NCI-H69 (cell line): ENCODE measurements at places on chromosomes 11 and 22.
A peak's percentile ranks its signal among the peaks of the same experiment; 100 is the strongest.

DNA sequence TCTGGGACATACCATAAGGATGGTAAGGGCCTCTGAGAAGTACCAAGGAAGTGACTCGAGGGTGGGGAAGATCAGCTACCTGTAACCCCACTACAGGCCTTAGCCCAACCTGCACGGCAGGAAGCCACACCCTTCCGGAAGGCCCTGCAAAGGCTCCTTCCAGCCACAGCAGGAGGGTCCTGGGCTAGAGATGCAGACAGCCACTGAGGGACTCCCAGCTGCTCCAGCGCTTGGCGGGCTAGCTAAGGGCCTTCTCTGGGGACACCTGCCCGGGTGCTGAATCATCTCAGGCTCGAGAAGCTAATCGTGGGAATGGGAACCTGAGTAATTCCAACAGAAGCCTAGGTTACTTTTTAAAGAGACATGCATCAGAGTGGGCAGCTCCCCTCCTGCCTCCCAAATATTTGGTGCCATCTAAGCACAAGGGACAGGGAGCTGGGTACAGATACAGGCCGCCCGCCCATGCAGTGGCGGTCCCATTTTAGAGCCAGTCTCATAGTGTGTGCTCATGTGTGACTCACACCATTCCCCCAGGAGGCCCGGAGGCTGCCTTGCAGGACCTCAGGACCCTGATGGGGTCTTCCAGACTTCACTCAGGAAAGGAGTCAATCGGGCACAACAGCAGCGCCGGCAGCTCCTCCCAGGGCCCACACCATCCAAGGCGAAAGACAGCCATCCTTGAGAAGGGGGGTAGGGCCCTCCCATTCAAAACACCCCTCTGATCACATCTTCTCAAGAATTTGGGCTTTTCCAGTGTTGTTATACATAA, 8.0 kb downstream of the MYH9 start:
- no peak for DNase-seq

DNA sequence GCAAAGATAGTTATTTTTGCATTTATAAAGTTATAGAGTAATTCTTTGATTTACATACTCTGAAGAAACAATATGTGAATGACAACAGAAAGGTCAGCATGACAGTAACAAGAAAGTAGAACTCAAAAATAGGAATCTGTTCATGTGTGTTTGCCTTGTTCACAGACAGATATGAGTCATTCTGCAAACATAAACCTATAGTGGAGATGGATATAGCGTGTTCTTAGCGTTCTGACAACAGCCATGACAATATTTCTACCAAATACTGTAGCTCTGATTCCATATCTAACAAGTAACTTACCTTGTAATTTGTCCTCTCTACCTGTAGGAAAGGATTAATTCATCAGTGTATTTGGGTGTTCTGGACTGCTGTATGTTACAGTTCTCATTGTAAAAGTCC, 208.5 kb upstream of the MTMR2 start:
- DNase-seq, result peak; percentile 67

GRCh38 chr11:13841393-13841792, 121.1 kb upstream of the SPON1 start:
- no peak for DNase-seq

DNA sequence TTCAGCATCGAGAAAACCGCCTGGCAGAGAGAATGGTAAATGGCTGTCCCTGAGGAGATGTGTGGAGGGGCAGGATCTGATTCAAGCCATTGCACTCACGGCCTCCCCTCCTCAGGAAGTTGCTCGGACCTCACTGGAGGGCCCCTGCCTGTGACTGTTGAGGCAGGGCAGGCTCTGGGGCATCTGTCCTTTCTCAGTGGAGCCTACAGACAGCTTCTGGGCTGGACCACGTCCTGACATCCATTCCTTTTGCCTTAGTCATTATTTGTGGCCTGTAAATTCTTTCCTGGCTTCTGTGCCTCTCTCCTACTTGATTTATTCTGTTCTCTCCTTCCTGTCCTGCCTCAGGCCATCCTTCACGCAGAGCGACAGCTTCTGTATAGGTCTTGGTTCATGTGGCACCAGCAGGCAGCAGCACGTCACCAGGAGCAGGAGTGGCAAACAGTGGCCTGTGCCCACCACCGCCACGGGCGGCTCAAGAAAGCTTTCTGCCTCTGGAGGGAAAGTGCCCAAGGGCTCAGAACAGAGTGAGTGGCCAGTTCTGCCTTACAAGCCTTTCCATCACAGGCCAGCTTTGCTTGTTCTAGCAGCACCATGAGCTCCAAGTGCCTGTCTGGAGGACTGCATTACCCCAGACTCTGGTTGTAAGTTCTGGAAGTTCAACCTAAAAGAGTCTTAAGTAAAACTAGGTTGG, 59.6 kb downstream of the PISD start:
- DNase-seq, result no peak

GRCh38 chr11:117834068-117834810, 9.7 kb upstream of the FXYD2 start:
- DNase-seq, result peak; percentile 56

- peak; percentile 64 for DNase-seq
Measured at GRCh38 chr11:65744026-65744698, 23.6 kb upstream of the RNASEH2C start.

GRCh38 chr11:83151274-83151977, 5.5 kb upstream of the PCF11 start:
- no peak for DNase-seq

DNA sequence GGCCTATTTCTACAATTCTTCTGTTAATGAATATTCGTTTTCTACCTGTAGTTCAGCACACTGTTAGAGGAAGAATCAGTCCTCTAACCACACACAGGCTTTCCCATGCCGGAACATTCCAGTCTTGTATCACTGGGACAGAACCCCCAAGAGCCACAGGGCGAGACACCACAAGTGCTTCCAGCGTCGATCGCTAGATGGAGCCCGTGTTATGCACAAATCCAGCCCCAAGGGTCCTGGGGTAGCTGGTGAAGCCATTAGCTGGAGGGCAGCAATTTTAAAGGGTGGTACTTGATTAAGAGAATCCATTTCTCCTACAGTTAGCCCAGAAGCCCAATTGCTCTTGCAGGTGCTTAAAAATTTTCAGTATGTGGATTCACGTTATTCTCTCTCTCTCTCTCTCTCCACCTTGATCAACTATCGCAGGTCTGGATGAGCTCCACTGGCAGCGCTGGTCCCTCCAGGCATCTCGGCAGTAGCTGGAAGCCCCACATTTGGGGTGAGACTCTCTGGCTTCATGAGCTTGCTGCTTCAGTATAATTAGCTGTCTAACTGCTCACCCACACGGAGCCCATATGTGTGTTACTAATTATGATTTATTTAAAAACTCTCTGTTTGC, 148.2 kb upstream of the SNX19 start:
- peak; percentile 65 for DNase-seq

- peak; percentile 63 for DNase-seq
Measured at GRCh38 chr11:8683115-8683807, 669 bp downstream of the RPL27A start.

DNA sequence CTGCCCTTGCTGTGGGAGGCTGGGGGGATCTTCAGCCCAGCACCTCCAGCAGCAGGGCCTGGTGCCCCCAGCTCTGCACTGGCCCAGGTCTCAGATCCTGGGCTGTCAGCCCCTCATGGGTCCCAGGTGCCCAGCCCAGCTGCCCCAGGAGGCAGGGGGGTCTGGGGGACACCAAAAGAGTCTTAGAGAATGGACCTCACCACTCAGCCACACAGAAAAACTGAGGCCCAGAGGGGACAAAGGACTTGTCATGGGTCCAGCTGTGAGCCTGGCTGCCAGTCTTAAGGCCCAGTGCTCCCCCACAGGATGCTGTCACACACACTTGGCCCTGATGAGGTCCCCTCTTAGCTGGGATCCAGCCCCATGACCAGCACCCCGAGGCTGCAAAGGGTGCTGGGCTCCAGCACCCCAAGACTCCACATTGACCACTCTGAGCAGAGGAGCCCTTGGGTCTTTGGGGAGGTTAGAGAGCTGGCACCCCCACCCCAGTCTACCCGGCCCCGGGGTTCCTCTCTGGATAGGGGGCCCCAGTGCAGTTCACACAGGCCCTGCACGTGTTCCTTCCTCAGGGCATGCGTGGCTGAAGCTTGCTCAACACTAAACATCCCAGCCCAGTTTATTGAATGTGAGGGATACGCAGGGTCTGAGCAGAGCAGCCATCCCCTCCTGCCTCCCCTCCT, 54.4 kb downstream of the IGLL5 start:
- DNase-seq, result no peak

- no peak for DNase-seq
Measured at GRCh38 chr11:6523253-6523652, 26.2 kb downstream of the DNHD1 start.

GRCh38 chr22:22369964-22370270, 125.3 kb downstream of the VPREB1 start:
- peak; percentile 83 for DNase-seq

DNA sequence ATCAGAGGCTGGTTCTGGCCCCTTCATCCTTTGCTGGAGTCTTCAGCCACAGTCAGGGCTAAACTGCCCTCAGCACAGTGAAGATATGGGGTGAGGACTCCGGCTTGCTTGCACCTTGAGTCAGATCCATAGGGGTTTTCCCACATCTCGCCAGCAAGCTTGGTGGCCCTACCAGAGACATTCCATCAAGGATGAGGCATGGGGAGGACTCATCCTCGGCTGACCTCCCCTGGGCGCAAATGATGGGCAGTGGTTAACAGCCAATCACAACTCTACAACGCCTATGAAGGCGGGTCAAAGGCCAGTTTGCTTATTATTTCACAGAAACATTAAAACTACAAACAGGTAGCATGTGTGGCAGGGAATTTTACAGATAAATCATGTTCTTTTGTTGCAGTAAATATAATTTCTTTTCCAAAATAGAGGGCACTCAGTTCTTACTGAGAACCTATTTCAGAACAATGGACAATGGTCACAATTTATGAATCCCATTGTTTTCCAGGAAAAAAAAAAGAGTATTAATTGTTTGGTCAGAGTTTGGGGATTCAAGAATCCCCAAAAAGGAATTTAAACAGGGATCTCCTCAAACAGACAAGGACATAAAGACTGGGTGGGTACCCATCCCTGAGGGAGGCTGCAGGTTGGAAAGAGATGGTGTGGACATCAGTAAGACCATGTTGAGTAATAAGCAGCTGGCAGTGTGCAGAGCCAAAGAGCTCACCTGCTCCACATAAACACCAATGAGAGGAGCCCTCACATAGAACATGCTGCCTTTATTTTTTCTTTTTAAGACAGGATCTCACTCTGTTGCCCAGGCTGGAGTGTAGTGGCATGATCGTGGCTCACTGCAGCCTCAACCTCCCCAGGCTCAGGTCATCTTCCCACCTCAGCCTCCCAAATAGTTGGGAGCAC, 14.8 kb downstream of the PLAAT3 start:
- DNase-seq, result no peak

GRCh38 chr11:120027546-120028180, 110.2 kb downstream of the TRIM29 start:
- no peak for DNase-seq

- DNase-seq, result no peak
Measured at GRCh38 chr11:111413849-111414248, 34.8 kb upstream of the POU2AF1 start.

GRCh38 chr11:116932181-116932580, 94.8 kb upstream of the APOA1 start:
- no peak for DNase-seq

DNA sequence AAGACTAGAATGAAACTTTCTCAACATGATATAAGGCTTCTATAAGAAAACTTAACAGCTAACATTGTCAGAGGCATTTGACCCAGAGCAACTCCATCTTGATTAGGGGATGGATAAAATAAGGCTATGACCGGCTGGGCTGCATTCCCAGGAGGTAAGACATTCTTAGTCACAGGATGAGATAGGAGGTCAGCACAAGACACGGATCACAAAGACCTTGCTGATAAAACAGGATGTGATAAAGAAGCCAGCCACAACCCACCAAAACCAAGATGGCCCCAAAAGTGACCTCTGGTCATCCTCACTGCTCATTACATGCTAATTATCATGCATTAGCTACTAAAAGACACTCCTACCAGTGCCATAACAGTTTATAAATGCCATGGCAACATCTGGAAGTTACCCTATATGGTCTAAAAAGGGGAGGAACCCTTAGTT, 135.2 kb downstream of the TTC28 start:
- DNase-seq, result no peak

GRCh38 chr11:110185121-110185591, 92.0 kb downstream of the ZC3H12C start:
- DNase-seq, result no peak

- no peak for DNase-seq
Measured at GRCh38 chr22:38868286-38868721, 3.7 kb downstream of the CBX6 start.

GRCh38 chr11:8652140-8652539, 30.3 kb downstream of the TRIM66 start:
- DNase-seq, result peak; percentile 40

DNA sequence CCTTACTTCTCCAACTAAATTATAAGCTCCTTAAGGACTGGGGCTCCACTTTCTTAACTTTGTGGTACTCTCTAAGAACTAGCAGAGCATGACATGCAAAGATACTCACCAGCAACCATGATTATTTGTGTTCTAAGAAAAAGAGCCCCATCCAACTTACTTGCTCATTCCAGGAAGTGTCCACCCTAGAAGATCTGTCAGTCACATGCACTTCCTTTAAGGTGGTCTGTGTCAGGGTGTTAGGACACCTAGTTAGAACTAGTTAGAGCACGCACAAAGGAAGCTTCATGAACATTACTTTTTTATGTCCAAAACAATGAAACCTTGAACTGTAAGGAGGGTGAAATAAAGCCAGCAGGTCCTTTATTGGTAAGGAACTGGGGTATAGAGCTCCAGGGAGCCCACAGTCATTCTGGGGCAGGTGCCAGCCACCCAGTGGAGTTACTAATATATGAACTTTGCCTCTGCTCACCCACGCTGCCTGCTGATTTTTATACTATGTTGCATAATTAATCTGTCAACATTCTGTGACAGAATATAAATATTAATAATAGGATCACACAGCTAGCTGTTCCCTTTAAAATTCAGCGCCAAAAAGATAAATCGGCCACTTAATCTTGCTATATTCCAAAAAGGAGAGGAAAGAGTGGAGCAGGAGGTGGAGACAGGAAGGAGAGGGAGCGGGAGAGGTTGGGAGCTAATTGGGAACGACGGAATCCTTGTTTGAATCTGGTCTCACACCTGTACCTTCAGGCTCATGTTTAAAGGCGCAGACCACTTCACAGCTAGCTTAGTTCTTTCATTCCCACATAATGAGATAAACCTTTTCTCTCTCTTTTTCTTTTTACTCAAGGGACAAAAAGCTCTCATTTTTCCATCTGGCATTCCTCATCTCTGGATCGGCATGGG, 755.0 kb downstream of the OPCML start:
- no peak for DNase-seq
